Kidney (tissue), 22 donors: ENCODE measurements at places on chromosomes 5 and 9. TPM values are rescaled to one million over a fixed set of nuclear protein-coding genes. Genes with fewer than 3 reads are reported as not detected.

Gene TAF1L
- not detected for polyA plus RNA-seq

Gene NCS1
- polyA plus RNA-seq = 27.7 TPM

Gene NDFIP1
- 92.8 TPM for polyA plus RNA-seq

DNA sequence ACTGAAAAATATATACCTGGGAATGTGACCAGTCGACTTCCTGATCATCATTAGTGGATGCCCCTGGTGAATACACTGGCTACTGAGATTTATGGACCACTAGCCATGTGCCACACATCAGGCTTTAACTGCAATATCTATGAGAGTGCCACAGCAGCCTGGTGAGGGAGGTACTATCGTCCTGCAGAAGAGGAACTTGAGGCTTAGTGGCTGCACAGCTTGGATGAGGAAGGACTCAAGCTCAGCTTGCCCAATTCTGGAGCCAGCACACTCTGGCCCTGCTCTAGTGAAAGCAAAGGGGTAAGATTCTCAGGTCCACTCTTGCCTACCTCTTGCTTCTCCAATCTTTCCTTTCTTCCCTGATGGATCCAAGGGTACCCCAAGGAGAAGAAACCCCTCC lies 129.3 kb downstream of the ENTREP1 start:
- DNase-seq = no peak

DNA sequence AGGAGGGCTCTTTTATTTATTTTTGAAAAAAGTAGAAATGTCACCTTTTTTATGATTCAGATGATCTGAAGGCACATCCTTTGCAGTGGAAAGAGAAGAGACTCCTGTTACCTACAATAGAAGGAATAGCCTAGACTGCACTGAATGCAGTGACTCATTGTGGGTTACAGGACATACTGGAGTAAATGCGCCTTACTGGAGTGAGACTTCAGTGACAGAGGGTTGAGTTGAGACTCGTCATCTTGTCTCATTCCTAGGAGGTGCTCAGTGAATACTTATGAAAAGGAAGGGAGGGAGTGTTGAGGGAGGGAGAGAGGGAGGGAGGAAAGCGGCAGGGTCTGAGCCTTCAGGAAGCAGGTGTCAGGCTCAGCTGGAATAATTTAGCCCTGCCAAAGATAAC lies 25.2 kb downstream of the ANKRA2 start:
- DNase-seq = no peak

DNA sequence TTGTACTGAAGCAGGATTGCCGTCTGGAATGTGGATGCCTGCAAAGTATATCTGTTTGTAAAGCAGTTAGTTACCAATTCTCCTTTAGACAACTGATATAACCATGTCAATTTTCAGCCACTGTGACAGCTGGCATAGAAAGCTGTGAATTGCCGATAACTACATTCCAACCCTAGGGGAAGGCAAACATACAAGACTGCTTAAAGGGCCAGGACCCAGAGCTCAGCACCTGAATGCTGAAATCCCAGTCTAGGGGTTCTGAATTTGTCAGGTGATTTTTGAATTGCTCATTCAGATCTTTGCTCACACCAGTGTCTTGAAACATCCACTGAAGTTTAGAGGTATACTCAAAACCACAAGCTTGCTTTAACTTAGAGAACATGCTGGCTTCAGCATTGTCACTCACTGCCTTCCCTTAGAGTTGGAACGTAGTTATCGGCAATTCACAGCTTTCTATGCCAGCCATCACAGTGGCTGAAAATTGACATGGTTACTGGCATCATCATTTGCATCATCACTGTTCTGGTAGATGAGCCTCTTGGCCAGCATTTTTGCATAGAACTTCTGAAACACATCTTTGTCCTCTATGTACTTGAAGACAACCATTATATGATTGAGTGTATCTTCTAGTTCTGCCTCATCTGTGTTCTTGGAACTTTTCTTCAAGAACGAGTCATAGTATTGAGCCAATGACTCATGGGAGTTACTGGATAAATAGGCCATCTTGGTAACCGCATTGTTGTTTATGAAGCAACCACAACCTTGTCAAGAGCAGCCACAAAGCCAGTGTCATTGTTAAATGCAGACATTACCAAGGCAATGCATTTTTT lies 82.1 kb downstream of the CCDC192 start:
- no peak for DNase-seq

DNA sequence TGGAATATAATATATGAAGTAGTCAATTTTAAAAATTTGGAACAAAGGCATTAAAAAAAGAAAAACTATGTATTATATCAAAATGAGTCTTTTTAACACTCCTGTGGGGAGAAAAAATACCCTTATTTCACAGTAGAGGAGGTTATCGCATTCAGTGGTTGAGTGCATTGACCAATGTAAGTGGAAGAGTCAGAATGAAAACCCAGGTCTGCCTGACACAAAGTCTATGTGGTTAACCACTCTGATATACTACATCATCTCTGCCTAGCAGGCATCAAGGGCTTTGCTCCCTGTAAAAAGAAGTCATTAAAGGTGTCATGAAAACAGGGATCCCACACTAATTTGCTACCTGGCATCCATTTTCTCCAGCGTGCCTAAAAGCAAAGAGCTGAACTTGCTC lies 417.2 kb upstream of the C9orf72 start:
- no peak for DNase-seq

GRCh38 chr9:16258191-16258590 lies 612.3 kb downstream of the BNC2 start:
- DNase-seq = no peak

- no peak for DNase-seq
Observed at GRCh38 chr5:31990701-31991110, 183.4 kb downstream of the GOLPH3 start.

GRCh38 chr5:115579216-115579615 lies 23.1 kb downstream of the TICAM2 start:
- no peak for DNase-seq

- no peak for DNase-seq
Observed at GRCh38 chr5:137015540-137016116, 483.5 kb downstream of the SPOCK1 start.

DNA sequence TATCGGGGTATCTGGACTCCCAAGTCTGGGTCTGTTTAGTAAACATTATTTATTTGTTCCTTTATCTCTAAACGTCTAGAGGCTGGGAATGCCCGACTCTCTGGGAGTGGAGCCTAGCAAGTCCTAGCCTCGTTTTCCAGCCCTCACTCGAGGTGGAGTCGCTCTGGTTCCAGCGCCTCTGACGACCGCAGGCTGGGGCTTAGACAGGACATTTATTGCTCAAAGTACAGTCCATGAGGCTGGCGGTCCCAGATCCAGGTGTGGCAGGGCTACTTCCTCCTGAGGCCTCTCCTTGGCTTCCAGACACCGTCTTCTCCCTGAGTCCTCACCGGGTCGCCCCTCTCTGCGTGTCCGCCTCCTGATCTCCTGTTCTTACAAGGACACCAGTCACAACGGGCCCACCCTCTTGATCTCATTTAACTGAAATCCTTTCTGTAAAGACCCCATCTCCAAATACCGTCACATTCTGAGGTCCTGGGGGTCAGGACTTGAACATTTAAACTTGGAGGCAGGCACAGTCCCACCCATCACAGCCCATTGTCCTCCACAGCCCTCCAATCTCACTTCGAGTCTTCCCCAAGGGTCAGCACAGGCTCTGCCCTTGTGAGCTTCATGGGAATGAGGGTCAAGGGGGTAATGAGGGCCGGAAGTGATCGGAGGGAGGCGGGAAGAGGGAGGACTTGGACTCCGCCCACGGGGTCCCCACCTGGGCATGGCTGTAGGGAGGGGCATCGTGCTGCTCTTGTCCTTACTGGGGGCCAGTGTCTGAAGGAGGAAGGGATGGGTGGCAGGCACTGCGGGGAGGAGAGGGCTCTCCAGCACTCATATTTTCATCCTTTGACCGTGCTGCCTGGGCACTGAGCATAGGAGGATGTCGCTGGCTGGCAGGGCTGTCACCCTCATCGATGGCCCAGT lies 12.2 kb upstream of the CLPTM1L start:
- no peak for DNase-seq
